ENCODE measurements at places on chromosomes 3 and 15.

DNA sequence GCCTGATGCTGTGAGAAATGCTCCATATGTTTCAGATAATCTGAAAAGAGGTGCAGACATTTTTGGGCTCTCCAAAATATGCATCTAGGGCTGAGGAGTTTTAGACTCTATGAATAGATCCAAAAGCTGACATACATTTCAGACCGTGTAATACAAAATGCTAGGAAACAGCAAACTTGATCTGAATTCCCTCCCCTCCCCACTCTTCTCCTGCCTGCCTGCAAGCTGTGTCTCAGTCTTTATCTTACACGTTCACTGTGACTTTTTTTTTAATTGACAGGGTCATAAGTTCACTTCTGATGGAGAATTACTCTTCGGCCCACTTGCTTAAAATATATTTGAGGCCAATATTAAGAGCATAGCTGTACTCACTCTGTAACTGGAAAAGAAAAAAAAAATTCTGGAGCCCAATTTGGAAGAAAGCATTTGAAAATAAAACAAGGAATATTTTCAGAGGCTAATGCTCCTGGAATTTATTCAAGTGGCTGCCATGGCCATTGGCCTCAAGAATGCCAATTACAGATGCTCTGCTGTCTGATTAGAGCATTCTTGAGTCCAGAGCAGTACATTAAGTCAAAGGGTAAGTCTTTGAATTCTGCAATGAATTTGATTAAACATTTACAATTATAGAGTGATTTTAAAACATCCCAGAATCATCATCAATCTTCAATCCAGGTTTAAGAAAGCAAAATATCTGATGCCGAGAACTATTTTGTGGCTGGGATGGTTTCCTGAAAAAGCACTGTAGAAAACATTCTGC is 146.2 kb upstream of the SEMA6D start:
- DNase-seq: no peak

DNA sequence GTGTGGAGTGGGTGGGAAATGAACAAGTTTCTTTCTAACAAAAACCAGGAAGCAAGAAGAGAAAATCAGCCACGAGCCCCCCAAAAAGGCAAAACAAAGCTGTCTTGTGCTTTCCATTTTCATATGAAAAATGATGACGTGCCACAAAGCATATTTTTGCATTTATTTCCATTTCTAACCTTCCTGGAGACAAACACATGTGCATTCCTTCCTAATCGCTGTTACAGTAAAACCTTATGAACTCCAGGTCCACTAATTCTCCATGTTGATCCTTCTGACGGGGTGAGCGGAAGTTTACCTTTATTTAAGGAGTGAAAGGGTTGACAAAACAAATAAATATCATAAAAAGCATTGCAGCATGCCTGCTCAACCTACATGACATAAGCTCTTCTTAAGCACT is 211.5 kb downstream of the RORA start:
- no peak for DNase-seq

DNA sequence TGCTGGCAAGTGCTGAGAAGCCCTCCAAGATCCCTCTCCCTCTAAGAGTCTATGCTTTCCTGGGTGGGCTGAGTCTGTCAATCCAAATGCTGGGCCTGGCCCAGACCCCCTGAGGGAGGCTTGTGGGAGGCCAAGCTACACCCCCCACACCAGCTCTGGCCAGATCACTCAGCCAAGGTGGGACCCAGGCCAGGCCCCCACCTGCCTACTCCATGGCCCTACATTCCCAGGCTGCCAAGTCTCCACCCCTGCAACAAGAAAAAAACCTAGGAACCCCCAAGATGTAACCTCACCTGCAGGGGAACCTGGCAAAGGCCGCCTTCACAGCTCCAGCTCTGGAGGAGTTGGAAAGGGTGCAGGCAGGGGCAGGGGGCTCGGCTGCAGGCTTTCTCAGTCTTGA is 109.1 kb downstream of the CHSY1 start:
- DNase-seq: no peak

- peak; percentile 53 for DNase-seq
Measured at GRCh38 chr3:85576091-85576690, 617.4 kb downstream of the CADM2 start.

DNA sequence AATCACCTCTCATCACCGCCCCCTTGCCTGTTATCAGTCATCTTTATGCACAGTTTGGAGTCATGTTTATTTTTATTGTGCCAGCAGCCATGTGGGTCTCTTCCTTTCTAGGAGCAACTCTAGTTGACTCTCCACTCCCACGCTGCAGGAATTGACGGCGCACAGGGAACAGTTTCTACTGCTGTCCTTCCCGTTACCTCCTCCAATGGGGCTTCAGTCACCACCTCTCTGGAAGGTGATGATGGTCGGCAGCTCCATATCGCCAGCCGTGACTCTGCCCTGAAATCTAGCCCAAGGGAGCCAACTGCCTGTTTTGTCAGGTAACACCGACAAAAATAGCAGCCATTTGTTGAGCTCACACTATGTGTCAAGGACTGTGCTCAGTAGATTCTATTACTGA is 35.6 kb upstream of the FAM107A start:
- no peak for DNase-seq

DNA sequence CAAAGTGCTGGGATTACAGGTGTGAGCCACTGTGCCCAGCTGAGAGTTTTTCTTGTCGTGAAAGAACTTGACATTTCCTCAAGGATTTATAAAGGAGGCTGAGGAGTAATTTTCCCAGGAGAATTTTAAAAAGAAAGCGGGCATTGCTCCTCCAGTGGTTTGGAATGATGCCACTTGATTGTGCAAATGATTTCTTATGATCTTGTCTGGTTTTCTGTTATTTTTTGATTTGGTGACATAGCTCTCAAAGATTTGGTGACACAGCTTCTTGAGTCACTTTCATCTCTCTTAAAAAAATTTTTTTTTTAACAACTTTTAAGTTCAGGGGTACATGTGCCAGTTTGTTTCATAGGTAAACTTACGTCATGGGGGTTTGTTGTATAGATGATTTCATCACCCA is 24.6 kb upstream of the NFKBIZ start:
- no peak for DNase-seq

DNA sequence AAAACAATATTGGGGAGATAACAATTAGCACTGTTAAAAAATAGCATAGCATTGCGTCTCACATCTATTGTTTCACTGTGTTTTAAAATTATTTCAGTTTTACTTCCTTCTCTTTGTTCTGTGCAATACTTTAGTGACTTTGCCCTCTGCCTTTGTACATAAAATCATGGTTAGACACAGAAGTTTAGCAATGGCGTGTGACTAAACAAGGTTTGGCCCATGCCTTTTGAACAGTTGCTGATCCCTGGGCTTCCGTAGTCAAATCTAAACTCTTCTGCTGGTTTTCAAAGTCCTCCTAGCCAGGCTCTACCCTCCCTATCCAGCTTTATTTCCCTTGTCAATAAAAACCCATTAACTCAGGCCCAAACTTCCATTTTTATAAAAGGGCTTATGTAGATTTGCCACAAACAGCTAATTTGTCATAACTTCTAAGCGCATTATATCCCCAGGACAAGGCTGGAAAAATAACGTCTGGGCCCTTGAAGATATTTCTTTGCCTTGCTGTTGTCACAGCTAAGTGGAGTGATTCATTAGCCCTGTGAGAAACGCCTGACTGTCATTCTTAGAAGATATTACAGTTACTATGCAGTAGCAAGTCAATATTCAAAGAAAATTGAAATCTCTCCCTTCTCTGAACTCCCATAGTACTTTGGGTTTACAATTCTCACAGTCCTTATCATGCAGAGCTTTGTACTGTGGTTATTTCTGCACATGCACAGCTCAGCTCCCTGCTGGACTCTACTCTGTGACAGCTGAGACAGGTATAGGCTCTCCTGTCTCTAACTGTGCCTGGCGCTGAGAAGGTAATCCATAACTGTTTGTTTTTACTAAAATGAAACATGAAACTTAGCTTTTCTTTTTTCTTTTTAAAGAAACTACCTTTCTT is 123.4 kb upstream of the SLC24A5 start:
- DNase-seq: no peak

DNA sequence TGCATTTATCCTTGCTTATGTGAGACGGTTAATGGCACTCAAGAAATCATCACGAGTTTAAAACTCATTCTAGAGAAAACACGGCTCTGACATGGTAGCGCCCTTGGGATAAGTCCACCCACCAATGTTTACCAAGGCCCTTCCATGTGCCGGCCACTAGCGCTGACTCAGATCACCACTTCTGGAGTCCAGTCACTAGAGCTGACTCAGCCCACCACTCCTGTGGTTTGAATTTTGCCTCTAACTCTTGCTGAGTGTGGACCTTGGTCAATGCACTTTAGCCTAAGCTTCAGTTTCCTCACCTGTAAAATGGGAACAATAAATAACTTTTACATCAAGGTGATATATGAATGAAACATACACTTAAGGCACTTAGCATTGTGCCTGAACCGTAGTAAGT is 358.4 kb upstream of the PROK2 start:
- DNase-seq: no peak

- DNase-seq: no peak
Measured at GRCh38 chr3:123765475-123766128, 118.5 kb downstream of the MYLK start.

DNA sequence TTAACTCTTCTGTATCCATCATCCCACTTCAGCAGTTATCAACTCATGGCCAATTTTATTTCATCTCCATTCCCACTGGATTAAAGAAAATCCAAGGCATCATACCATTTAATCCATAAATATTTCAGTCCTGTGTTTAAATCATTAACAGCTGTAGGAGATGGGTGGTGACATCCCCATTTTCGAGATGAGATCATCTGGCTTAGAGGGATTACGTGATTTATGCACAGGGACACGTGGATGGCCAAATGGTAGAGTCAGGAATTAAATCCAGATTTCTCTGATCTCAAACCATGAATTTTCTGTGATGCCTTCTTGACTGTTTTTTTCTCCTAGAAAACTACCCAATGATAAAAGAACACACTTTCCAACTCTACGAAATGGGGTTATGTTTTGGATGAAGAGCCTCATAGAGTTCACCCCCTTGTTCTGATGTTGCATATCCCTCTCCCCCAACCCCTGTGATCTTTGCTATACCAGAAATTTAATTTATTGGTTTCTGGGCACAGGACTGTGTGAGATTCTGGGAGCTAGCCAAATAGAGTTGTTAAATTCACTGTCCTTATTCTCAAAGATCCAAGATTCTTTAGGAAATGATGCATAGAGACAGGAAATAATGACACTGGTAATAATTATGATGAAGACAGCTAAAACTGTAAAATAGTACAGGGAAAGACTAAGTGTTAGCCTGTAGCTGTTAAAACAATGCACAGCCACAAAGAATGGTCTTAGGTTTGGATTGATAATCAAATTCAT is 7.4 kb downstream of the ZNF589 start:
- no peak for DNase-seq

DNA sequence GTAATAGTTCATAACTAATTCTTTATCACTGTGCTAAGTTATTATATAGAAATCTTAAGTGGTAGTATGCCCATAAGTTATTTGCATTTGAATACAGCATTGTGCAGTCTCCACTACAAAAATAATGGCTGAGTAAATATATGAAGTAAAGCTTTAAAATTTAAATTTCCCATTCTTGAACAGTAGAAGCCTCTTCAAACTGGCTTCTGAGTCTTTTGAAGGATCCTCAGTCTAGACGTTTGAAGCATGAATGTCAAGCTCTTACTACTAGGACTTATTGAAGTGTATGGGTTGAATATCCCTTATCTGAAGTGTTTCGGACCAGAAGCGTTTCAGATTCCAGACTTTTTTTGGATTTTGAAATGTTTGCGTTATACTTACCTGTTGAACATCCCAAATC is 16.3 kb downstream of the MORF4L1 start:
- no peak for DNase-seq

GRCh38 chr3:12931273-12931905 is 90.0 kb upstream of the RPL32 start:
- no peak for DNase-seq

DNA sequence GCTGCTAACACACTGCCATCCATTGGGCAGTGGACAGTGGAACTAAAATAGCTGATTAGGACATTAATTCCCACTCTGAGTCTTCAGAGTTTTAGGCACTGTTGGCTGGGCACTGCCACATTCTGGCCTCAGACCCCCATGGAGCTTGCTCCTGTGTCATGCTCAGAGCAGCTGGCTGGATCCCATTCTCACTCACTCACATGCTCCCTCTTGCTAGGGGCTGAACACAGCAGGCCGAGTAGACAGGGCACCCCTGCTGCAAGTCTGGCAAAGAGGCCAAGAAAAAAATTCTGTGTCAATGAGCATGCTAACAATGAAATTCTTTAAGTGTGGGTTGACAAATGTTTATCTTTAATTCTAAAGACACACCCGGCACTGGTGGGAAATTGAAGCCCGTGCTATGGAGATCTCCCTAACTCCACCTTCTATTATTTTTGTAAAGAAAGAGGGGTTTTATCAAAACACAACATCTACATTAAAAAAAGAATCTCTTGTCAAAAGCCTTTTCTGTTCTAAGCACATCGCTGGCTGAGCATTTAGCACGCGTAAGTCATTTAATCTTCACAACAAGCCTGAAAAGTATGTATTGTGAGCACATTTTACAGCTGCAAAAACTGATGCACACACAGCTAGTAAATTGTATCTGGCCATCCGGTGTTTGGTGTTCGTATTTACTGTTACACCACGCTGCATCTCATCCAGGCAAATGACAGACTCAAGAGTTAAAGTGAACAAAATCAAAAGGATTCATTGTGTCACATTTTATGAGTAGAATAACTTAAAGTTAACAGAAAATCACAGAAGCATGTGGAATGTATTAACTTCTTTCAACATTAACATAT is 362.1 kb downstream of the PLOD2 start:
- no peak for DNase-seq

- DNase-seq: no peak
Measured at GRCh38 chr3:151264605-151265004, 13.7 kb downstream of the P2RY14 start.

DNA sequence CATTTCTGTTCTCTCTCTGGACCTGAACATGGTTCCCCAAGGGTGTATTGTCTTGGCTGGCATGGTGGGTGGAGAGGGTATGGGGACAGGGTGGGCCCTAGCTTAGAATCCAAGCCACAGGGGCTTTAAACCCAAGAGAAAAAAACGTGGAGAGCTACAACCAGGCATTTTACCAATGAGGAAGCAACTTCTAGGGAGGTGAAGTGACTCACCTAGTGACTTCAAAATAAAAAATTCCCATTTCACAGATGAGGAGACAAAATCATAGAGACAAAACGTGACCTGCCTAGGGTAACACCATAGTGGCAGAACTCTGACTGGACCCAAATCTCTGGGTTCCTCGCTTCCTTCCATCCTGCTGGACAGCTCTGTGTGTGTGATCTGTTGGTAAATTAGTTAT is 216.8 kb downstream of the RPLP1 start:
- no peak for DNase-seq

- DNase-seq: no peak
Measured at GRCh38 chr3:118970819-118971218, 63.8 kb downstream of the IGSF11 start.

DNA sequence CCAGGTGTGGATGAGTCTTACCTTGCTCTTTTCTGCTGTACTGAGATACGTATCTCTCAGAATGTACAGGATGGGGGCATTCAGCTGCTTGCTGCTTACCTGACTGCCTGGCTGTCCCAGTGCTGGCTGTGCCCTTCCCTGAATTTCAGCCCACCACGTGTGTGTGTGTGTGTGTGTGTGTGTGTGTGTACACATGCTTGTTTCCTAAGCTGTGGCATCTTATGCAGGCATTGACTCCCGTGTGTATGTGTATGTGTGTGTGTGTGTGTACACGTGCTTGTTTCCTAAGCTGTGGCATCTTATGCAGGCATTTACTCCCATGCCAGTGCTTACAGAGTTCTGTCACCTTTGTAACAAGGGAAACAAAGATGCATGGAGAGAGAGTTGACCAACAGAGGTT is 60.4 kb upstream of the PLXNA1 start:
- DNase-seq: no peak

- DNase-seq: no peak
Measured at GRCh38 chr15:88911766-88912118, 1.4 kb downstream of the MFGE8 start.

- no peak for DNase-seq
Measured at GRCh38 chr3:34859746-34860145, 779.6 kb upstream of the ARPP21 start.

Data from stimulated activated CD4-positive, alpha-beta T cell treated with anti-CD3 and anti-CD28 coated beads, Interleukin-2, amount 100 ng/mL, for 24 hours (primary cell).